ENCODE measurements at places on chromosomes 4 and X.

DNA sequence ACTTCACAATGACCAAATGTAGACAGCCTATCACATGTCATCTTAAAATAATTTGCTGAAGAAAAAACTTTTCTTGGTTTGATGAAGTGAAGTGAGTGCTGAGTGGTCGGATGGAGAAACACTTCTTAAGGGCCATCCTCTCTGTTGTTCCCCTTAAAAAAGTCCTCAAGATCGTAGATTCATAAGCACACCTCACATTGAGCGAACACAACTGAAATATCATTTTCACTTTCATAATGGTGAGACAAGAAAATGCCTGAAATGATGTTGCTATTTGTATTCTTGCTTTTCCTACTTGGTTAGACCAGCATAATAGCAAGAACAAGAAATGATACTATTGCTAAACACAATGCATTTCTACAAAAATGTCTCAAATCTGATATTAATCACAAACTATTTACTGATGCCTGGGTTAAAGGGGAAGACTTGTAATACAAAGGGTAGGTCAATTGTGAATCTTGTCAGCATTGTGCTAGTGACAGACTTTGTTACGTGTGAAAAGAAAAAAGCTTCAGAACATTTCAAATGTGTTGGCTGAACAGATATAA, 305.6 kb upstream of the NR3C2 start:
- DNase-seq = no peak

GRCh38 chr4:24174602-24175001, 284.8 kb upstream of the PPARGC1A start:
- DNase-seq = no peak

DNA sequence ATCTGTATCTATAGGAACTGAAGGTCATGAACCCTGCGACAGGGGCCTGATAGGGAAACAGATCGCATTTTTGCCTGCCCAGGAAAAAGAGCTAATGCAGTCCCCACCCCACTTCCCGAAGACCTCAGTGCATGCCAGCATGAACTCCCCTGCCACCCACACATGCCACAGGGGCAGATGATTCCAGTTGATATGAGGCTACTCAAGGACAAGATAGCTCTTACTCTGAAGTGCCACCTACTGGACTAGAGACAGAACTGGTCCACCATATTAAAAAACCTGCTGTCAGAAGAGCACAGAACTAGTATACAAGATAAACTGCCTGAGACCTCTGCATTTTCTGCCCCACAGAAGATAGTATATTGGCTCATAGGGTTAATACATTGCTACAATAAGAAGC, 68.0 kb downstream of the YIPF7 start:
- DNase-seq = no peak

DNA sequence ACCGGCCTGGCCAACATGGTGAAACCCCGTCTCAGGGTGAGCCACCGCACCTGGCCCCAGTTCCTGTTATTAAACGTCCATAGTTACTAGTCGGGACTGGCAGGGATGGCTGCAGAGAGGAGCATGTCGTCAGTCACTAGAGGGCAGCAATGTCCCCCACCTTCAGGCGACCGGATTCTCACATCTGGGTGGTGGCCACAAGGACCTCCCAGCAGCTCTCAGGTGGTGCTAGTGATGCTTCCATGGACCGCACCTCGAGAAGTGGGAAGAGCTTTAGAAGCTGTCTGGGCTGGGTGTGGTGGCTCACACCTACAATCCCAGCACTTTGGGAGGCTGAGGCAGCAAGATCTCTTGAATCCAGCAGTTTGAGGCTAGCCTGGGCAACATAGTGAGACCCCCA, 13.3 kb upstream of the IL3RA start:
- DNase-seq = peak; percentile 13

Data from T follicular helper cell (primary cell).